ENCODE measurements at places on chromosomes 7 and 10.

DNA sequence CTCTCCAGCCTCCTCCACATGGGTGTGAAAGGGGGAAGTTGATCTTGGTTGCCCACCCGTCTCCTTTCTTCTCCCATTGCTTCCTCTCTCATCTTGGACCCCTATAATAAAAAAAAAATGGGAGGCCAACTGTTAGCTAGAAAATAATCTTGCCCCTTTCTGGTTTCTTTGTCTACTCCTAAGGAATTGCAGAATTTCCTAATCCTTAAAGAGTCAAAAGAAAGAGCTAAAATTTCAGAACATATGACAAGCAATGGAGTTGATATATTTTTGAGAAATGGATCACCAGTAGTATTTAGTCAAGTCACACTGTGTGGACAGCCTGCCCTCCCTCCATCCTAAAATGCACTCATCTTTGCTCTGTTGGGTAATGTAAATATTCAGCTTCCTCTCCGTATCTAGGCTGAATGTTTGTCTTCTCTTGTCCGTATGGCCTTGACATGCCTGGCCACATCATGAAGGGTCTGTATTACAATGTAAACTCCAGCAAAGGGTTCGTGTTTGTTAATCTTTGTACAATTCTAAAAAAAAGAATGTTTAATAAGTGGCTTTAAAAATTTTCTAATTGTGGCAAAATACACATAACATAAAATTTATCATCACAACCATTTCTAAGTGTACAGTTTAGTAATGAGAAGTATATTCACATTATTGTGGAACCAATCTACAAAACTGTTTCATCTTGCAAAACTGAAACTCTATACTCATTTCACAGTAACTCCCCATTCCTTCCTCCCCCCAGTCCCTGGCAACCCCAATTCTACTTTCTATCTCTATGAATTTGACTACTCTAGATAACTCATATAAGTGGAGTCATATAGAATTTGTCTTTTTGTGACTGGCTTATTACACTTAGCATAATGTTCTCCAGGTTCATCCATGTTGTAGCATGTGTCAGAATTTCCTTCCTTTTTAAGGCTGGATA, 71.5 kb downstream of the ZNF92 start:
- DNase-seq: no peak

DNA sequence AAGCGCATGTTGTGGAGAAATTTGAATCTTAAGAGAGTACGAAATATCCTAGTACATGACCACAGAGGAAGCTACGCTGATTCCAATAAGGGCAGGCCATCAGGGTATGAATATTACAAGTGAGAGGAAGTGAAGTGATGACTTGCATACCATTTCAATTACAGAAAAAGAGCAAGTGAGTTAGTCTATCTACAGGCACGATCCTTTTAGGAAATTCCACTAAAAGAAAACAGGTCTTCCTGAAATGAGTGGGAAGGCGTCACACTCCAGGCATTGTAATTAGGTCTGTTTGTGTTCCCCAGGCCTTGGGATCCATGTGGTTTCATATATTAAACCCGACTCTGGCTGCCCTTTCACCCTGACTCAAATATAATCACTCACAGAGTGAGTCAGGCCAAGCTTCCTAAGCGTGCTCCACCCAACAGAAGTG, 152.5 kb downstream of the SEMA3A start:
- DNase-seq: peak; percentile 30

DNA sequence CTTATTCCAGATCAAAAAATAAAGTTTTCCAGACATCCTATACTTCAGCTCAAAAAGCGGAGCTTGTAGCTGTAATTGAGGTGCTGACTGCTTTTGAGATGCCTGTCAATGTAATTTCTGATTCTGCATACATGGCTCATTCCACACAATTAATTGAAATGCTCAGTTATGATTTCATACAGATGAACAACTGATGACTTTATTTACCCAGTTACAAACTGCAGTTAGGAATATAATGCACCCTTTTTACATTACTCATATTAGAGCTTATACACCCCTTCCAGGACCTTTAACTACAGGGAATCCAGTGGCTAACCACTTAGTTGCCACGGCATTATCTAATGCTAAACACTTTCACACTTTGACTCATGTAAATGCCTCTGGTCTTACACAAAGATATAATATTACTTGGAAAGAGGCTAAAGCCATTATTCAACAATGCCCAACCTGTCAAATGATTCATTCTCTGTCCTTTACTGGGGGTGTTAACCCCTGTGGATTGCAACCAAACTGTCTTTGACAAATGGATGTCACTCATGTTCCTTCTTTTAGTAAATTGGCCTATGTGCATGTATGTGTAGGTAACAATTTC, 147.3 kb downstream of the ZNF33B start:
- peak; percentile 76 for DNase-seq

DNA sequence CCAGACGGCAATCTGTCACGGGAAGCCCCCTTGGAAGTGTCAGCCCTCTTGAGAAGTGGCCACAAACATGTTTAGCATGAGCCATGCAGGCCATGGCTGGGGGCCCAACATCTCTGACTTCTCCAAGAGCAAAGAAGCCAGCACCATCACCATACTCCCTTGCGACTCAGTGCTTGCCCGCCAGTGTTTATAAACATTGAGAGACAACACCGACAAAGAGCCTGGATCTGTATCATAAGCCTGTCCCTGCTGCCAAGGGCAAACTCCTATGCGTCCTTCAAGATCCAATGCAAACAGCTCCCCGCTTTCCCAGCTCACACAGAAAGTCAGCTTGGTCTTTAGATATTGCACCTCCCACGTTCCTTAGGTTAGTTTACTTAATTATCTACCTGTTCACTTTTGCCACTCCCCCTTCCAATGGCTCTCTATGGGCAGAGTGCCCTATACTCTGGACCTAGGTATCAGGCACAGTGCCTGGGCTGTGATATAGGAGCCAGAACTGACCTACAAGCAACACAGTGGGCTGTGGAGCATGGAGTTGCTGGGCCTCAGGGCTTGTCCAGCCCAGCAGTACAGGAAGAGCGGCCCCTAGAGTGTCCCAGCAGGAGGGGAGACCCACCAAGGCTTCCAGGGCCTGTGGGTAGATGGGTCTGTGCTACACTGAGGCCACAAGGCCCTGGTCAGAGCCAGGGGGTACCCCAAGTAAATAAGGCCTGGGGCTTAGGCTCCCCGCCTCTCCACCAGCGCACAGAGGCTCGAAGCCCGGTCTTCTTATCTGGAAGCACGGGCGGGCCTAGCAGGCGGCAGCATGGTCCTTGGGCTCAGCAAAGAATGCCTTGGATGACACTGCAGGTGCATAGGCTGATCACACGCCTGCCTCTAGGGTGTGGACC, 37.7 kb downstream of the CAMK2B start:
- DNase-seq: no peak

DNA sequence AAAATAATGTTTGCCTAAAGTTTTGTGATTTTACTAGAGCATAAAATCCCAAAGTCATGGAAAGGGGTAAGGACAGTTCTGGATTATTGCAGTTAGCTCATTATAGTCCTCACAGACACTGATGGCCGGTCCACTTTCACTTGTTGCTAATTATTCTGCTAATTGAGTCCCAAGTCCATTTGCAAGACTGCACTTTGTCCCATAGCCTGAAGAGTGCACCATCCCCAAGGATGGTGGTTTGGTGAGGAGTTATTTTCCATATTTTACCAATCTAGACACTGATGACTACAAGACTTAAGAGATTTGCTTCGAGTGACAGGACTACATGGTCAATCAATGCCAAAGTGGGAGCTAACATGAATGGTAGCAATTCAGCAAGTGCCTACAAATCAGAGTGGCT, 181.8 kb upstream of the CACNA2D1 start:
- DNase-seq: no peak

- no peak for DNase-seq
These were observed 217.1 kb downstream of the CAMK1D start for GRCh38 chr10:12566161-12567115.

All from kidney glomerular epithelial cell (primary cell).